Immature natural killer cell (primary cell): ENCODE measurements at places on chromosomes 11 and 22. TPM values are rescaled to one million over a fixed set of nuclear protein-coding genes. Genes with fewer than 3 reads are reported as not detected.

Gene SERHL2
- polyA plus RNA-seq = 1.9 TPM

Gene ANKK1
- not detected for polyA plus RNA-seq

- H3K27me3 ChIP-seq = no peaks in the 10 kb centered on the region
- DNase-seq = no peak
- H3K27ac ChIP-seq = no peak overlapping the region
- no peaks in the 10 kb centered on the region for H3K4me1 ChIP-seq
- no peak overlapping the region for H3K4me3 ChIP-seq
Measured at GRCh38 chr11:13221722-13222121, 55.9 kb upstream of the BMAL1 start.

Gene SSTR3
- polyA plus RNA-seq = not detected
